ENCODE measurements at places on chromosomes 1 and 21. TPM values are rescaled to one million over a fixed set of nuclear protein-coding genes. Genes with fewer than 3 reads are reported as not detected.

The TNFSF18 gene
- total RNA-seq, result not detected

The AMY1C gene
- not detected for total RNA-seq

The GLRX2 gene
- 52.5 TPM for total RNA-seq

The FAM78B gene
- total RNA-seq, result 0.38 TPM

The VANGL2 gene
- 1.2 TPM for total RNA-seq

The SPRR2E gene
- total RNA-seq, result not detected

The OVAAL gene
- total RNA-seq, result not detected

The SYPL2 gene
- 0.10 TPM for total RNA-seq

The AK5 gene
- total RNA-seq, result 8.1 TPM

The DR1 gene
- 37.5 TPM for total RNA-seq

The VWA5B1 gene
- total RNA-seq, result not detected

The OR2AK2 gene
- total RNA-seq, result not detected

The TMEM35B gene
- total RNA-seq, result 17.3 TPM

The APOBEC4 gene
- total RNA-seq, result not detected

The KPRP gene
- not detected for total RNA-seq
